ENCODE measurements at places on chromosomes 11 and 22. TPM values are rescaled to one million over a fixed set of nuclear protein-coding genes. Genes with fewer than 3 reads are reported as not detected.

MGAT3 gene
- total RNA-seq, result 0.85 TPM

TMPRSS13 gene
- 22.9 TPM for total RNA-seq

PEX16 gene
- 34.4 TPM for total RNA-seq

IFT27 gene
- total RNA-seq, result 9.0 TPM

NAALADL1 gene
- 2.0 TPM for total RNA-seq

PLAAT2 gene
- 0.42 TPM for total RNA-seq

PRR5 gene
- total RNA-seq, result 42.0 TPM

CSRP3 gene
- not detected for total RNA-seq

AP2A2 gene
- total RNA-seq, result 39.9 TPM

VPREB1 gene
- total RNA-seq, result not detected

PRR33 gene
- total RNA-seq, result not detected

SLC5A1 gene
- total RNA-seq, result 0.21 TPM

CERK gene
- total RNA-seq, result 25.2 TPM

MTA2 gene
- 126 TPM for total RNA-seq

APOL1 gene
- 1.8 TPM for total RNA-seq

GSTT2B gene
- total RNA-seq, result 2.1 TPM

TREH gene
- not detected for total RNA-seq

NXPE2 gene
- not detected for total RNA-seq

ARHGAP42 gene
- total RNA-seq, result 1.6 TPM

GRAP2 gene
- not detected for total RNA-seq

SLC7A4 gene
- total RNA-seq, result 2.0 TPM

BARX2 gene
- 30.1 TPM for total RNA-seq

SIDT2 gene
- total RNA-seq, result 14.0 TPM

OTOG gene
- total RNA-seq, result not detected

SLC22A25 gene
- not detected for total RNA-seq

PHLDA2 gene
- total RNA-seq, result 126 TPM

TSSK2 gene
- total RNA-seq, result not detected

CRYBB3 gene
- not detected for total RNA-seq

NCR3LG1 gene
- total RNA-seq, result 2.2 TPM

TRIM29 gene
- 489 TPM for total RNA-seq

POU2AF2 gene
- not detected for total RNA-seq

FXYD2 gene
- not detected for total RNA-seq

ALG9 gene
- 30.8 TPM for total RNA-seq

SGSM1 gene
- total RNA-seq, result not detected

ARVCF gene
- total RNA-seq, result 16.7 TPM

GAB4 gene
- not detected for total RNA-seq

CASP5 gene
- total RNA-seq, result not detected

KRTAP5-11 gene
- total RNA-seq, result not detected

OR52N4 gene
- total RNA-seq, result not detected

SLC35F2 gene
- total RNA-seq, result 46.5 TPM

PSMD13 gene
- total RNA-seq, result 203 TPM

TTC36 gene
- 0.71 TPM for total RNA-seq

OR51B2 gene
- not detected for total RNA-seq

SPI1 gene
- total RNA-seq, result not detected

SYT7 gene
- total RNA-seq, result 2.2 TPM

ENTHD1 gene
- not detected for total RNA-seq

NARS2 gene
- total RNA-seq, result 19.4 TPM

ANKK1 gene
- total RNA-seq, result 1.2 TPM

FAM180B gene
- total RNA-seq, result not detected

Data from airway epithelial cell (primary cell).